ENCODE measurements at places on chromosomes 2 and 18.
A peak's percentile ranks its signal among the peaks of the same experiment; 100 is the strongest.

- DNase-seq: no peak
Observed at GRCh38 chr2:10169581-10169980, 47.0 kb downstream of the RRM2 start.

- DNase-seq: no peak
Observed at GRCh38 chr2:112910865-112911264, at the start of gene IL37. Gene IL37 (plus strand): TSS chr2:112911165. CDS start chr2:112913013, 1,848 bp downstream.

GRCh38 chr2:156901373-156902031, 356.0 kb upstream of the GALNT5 start:
- no peak for DNase-seq

GRCh38 chr2:60936757-60937156, 55.4 kb downstream of the REL start:
- no peak for DNase-seq

DNA sequence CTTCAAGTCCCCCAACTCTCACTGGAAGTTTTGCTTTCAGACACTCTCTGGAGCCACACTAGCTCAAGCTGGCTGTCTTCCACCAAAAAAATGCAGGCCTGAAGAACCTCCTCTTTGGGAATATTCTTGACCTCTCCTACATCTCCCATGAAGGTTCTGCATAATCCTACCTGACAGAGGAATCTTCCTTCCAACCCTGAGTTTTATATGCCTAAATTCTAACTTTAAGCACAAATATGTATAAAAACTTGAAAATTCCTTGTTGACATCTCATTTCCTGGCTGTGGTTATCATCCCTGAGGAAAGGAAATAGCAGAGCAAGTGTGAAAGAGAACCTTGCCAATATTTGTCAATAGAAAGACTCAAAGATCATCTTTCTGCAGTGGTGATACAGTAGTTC, 249.0 kb downstream of the LPIN1 start:
- DNase-seq: no peak

GRCh38 chr2:209259767-209260166, 164.1 kb upstream of the MAP2 start:
- DNase-seq: no peak

DNA sequence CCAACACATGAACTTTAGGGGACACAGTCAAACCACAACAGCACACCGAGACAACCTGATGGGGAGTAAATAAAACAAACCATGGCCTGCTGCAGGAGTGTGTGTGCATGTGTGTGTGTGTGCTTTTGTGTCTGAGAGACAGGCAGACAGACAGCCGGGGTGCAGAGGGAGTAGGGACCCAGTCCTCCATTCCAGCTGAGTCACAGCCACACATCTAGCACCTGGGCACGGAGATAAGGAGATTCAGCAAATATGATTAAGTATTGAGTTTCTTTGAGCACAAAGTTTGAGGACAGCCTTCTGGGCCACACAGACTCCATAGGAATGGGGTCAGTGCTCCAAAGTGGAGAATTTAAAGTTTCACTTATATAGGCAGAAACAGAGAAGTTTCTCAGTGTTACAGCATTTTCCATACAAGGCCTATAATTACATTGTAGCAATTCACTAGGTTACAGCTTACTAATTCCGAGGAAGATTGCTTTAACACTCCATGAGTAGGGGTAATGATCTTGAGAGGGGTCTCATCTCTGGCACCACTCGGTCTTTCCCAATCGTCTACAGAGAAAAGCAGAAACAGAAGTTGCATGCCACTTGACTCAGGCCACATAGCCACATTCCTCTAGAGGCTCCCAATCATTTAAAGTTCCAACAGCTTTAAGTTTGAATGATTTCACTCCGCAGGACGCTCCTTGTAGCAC, 30.8 kb upstream of the PRLH start:
- DNase-seq: no peak

GRCh38 chr2:79832511-79833234, 319.8 kb downstream of the CTNNA2 start:
- DNase-seq: no peak

GRCh38 chr18:44730803-44731529, 50.3 kb downstream of the SETBP1 start:
- no peak for DNase-seq

DNA sequence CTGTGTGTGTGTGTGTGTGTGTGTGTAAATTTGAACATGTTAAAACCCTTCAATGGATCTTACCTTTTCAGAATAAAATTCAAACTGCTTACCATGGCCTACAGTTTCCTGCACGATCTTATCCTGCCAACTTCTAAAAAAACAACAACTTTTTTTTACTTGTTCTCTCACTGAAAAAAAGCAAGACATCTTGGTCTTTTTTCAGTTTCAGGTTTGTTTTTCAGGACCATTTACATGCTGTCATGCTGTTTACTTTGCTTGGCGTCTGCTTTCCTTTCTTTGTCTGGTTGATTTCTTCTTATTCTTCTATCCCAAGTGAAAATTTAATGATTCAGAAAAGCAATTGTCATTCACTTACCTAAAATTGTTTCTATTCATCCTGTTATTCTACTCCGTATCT, 286.3 kb upstream of the TMEFF2 start:
- DNase-seq: no peak

- DNase-seq: no peak
Observed at GRCh38 chr2:217407362-217407761, 547.5 kb upstream of the TNP1 start.

DNA sequence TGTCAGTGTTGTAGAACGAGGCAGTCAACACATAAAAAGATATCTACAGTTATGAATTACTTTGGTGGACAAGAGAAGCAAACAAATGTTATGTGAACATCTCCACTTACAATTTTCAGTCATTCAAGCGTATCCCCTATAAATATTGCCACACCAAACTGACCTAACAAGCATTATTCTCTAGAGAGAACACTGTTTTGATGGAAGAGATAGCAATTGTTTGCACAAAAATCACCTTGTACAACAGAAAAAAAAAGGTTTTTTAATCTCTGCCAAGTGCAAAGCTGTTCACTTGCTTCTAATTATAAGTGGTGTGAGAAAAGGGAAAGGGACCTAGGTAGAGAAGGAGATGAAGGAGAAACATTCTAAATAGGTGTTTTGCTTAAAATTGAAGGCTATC, 33.8 kb downstream of the PID1 start:
- no peak for DNase-seq

GRCh38 chr2:44148999-44149398, 19.7 kb upstream of the PPM1B start:
- no peak for DNase-seq

- no peak for DNase-seq
Observed at GRCh38 chr2:96950381-96951124, 35.8 kb downstream of the FAM178B start.

DNA sequence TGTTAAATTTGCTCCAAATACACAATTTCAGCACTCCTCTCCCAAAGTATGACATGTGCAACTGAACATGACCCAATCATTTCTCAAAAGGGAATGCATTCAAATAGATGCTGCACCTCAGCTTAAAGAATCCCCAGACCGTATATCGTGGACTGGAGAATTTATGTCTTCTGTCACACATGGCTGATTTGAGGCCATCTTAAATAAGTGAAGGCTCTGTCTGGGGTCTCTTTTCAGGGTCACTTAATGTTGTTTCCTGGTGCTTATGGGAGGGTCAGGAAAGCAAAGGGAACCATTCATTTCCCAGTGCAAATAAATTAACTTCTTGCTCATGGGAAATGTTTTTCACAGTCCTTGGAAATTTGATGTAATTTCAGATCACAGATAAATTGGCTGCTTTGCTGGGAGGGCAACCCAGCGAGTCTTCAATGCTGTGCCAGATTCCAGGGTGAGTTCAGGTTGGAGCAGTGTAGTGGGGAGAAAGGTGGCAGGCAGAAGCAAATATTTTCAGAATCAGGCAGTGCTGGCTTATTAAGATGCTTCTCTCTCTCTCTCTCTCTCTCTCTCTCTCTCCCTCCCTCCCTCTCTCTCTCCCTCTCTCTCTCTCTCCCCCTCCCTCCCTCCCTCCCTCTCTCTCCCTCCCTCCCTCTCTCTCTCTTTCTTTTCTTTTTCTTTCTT, 34.3 kb downstream of the GATA6 start:
- DNase-seq: no peak

DNA sequence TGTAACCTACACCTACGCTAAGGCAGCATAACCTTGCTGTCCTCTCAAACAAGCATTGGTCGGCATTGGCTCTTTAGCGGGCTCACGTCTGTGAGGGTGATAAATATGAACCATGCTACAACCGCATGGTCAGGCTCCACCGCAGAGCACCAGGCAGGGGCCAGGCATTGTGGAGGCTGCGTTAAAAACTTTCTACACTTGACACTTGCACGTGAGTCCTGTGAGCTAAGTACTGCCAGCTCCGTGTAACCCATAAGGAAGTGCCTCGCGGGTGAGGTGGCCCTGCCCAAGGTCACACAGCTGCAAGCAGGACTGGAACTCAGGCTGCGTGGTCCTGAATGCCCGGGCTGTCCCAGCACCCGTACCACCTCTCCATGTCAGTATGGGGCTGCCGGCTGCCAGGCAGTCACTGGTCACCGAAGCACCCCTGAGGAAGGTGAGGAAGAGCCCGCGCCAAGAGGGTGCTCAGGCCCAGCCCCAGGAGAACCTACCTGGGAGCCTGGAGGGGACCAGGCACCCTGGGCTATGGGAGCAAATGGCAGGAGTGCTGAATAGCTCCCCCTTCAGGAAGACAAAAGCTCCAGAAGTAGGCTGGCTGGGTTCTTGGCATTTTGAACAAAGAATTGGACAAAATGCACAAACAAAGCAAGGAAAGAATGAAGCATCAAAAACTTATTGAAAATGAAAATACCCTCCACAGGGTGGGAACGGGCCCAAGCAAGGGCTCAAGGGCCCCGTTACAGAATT, 271.1 kb upstream of the RAB6C start:
- DNase-seq: no peak

- no peak for DNase-seq
Observed at GRCh38 chr18:76259711-76260110, 235.3 kb downstream of the ZNF516 start.

DNA sequence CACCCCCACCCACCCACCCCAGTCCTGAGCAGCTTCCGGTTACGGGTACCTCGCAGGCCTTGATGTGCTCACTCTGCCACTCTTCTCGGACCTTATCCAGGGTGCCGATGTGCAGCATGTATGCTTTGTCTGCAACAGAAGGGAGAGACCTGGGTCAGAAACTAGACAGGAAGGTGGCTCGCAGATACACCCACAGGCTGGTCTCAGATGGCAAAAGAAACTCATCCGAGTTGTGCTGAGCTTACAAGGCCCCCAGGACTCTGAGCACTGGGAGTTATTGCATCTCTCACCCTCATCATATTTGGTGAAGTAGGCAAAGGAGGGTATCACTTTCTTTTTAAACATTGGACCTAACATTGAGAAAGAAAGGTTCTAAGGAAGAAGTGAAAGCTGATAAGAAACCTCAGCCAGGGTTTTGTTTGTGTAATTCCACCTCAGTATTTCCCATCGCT, 30.6 kb upstream of the EPG5 start:
- DNase-seq: peak; percentile 35

- DNase-seq: no peak
Observed at GRCh38 chr2:28352104-28352503, 40.6 kb upstream of the FOSL2 start.

GRCh38 chr18:74856434-74856833, 258.8 kb downstream of the ZNF407 start:
- DNase-seq: no peak

DNA sequence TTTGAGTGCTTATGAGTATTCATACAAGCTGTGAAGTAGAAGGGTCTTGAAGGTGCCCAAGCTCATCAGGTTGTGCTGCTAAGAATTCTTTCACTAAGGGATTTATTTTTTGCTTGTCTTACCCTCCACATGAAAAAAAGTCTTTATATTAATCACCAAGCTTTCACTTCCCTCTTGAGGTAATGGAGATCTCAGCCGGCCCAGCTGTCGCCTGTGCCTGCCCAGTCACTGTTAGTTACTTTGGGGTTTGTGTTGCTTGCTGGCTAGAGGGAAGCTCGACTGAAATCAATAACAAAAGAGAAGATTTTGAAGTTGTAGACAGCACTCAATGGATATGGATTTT, 21.9 kb downstream of the MC2R start:
- DNase-seq: peak; percentile 54

DNA sequence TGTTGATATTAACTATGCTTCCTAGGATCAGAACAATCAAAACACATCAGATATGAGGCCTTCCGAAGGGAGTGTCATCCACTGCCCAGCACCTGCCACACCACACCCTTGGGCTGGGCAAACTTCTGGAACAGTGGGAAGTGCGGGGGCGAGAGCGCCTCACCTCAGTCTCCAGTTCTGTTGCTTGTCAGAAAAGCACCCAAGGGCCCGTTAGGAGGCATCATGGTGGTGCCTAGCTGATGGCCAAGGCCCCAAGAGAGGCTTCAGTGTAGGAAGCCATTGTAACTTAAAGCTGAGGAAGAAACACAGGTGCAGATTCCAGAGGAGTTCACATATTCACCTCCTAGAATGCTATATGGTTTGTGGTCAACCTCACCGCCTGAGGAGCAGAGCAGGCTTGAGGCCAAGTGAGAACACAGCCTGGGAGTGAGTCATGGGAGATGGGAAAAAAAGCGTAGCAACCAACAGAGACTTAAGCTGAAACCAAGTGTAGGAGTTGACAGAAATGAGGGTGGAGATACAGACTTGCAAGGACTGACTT, 85.1 kb upstream of the ATL2 start:
- DNase-seq: no peak

DNA sequence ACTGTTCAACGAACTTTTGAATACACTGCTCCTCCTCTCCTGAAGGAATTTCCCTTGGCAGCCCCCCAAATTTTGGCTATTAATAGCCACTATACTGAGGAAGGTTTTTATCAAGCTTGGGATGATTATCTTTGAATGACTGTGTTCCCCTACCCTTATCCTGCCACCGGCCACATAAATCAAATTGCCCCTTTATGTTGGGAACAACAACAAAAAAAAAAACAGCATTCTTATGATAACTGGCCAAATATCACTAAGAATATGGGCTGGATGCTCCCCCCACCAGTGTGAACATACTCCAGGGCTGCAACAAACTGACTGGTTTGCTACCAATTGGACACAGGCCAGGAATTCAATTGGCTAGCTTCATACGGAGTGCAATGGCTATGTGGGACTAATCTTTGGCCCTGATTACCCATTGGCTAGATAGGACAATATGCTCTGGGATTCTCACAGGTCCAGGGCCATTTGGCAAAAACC, 20.6 kb downstream of the DUSP11 start:
- DNase-seq: no peak

GRCh38 chr2:101380376-101380775, 6.9 kb downstream of the CREG2 start:
- no peak for DNase-seq

GRCh38 chr2:239787538-239788050, 237.5 kb downstream of the NDUFA10 start:
- DNase-seq: no peak
